ENCODE measurements at places on chromosomes 1 and 21. TPM values are rescaled to one million over a fixed set of nuclear protein-coding genes. Genes with fewer than 3 reads are reported as not detected.

GRCh38 chr1:162283657-162284056 lies 93.0 kb downstream of the SPATA46 start:
- DNase-seq, result no peak
- no peak overlapping the region for H3K4me3 ChIP-seq
- no peak overlapping the region for H3K27ac ChIP-seq

- no peaks in the 10 kb centered on the region for H3K4me1 ChIP-seq
- no peak overlapping the region for H3K27ac ChIP-seq
- DNase-seq, result no peak
- peaks cover 8% of the 10 kb centered on the region for H3K27me3 ChIP-seq
Measured at GRCh38 chr1:47906009-47906432, 91.2 kb downstream of the TRABD2B start.

- peaks cover 6% of the 10 kb centered on the region for H3K27me3 ChIP-seq
- no peak overlapping the region for H3K27ac ChIP-seq
- no peaks in the 10 kb centered on the region for H3K4me1 ChIP-seq
- H3K36me3 ChIP-seq, result no peaks in the 10 kb centered on the region
- DNase-seq, result no peak
Measured at GRCh38 chr21:39050841-39051587, 132.2 kb downstream of the PSMG1 start.

DNA sequence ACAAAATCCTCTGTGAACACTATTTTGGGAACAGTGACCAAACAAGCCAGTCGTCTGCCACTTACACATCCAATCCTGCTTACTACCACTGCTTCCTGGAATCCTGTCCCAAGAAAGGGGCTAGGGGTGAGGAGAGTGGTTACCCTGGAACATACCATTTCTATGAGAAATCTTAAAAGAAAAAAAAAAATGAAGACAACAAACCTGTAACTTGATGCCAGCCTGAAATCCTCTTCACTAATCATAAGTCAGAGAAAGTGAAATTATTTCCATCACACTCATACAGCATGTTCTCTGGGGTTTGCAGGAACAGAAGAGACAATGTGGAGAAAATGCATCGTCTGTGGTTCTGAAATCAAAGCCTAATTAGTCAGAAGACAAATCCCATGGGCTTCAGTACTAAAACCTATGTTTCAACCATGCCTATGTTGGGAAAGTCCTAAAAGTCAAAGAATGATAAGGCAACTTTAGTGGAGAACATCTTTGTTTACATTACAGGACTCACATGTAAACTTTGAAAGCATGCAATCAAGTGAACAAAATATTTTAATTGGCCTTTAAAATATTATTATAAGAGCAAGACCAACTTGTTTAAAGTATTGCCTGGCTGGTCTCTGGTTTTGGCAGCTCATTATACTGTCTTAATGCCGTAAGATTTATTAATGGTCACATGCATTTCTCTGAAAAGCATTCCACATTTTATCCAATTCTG lies 220.7 kb downstream of the LTN1 start:
- H3K4me3 ChIP-seq, result no peak overlapping the region
- DNase-seq, result peak; percentile 23
- no peak overlapping the region for H3K27ac ChIP-seq
- no peaks in the 10 kb centered on the region for H3K27me3 ChIP-seq

DNA sequence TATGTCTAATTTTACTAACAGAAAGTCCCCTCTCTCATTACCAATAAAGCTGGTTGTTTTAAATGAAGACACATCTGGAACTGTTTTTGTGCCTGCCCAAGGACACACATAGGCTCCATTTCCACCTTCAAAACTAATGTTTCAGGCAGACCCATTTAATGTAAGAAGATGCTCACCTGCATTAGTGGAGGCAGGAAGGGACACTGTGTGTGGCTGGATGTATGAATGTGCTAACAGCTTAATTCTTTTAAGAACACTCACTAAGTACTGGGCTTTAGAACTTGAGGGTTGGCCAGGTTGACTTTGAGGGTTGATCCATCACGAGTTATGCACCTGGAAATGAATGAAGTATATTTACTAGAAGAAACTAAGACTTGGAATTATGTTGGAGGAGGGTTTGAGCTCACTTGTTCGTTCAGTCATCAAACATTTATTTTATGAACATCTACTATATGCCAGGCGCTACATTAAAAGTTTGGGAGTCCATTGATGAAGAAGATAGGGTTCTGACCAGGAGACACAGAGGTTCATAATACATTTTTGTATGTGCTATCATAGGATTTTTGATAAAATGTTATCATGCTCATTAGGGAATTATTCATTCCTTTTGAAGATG lies 5.4 kb downstream of the JUN start:
- H3K27me3 ChIP-seq, result peaks cover 8% of the 10 kb centered on the region
- DNase-seq, result no peak
- peaks cover 16% of the 10 kb centered on the region for H3K36me3 ChIP-seq
- H3K4me3 ChIP-seq, result no peak overlapping the region

DNA sequence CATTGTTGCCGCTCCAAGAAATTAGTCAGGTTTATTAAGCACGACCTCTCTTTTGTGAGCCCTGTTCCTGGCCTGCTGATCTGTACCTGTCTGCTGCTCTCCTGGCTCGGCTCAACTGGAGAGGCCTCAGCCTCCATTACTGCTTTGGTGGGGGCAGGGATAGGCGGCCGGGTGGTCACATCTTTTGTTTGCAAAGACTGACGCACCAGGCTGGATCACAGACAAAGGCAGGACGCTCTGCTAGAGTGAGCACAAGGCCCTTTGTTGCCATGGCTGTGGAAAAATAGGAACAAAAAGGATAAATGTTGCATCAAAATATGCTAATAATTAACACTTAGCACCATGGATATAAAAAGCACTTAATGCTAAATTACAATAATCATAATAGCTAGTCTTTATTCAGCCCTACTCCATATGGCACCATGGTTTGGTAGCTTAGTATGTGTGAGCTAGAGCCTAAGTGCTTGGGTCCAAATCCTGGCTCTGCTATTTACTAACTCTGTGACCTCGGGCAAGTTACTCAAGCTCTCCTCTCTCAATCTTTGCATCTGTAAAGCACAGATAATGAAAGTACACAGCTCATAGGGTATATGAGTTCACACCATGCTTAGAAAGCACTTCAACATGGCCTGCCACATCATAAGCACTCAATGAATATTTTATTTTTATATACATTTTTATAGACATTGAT lies 28.9 kb upstream of the HPDL start:
- H3K27ac ChIP-seq, result no peak overlapping the region
- no peaks in the 10 kb centered on the region for H3K4me1 ChIP-seq
- H3K4me3 ChIP-seq, result no peak overlapping the region
- no peaks in the 10 kb centered on the region for H3K36me3 ChIP-seq

- peaks cover 76% of the 10 kb centered on the region for H3K4me1 ChIP-seq
- H3K27ac ChIP-seq, result peak overlapping the region; percentile 100
- peaks cover 26% of the 10 kb centered on the region for H3K36me3 ChIP-seq
Measured at GRCh38 chr1:30756545-30757351, 826 bp downstream of the LAPTM5 start.

DNA sequence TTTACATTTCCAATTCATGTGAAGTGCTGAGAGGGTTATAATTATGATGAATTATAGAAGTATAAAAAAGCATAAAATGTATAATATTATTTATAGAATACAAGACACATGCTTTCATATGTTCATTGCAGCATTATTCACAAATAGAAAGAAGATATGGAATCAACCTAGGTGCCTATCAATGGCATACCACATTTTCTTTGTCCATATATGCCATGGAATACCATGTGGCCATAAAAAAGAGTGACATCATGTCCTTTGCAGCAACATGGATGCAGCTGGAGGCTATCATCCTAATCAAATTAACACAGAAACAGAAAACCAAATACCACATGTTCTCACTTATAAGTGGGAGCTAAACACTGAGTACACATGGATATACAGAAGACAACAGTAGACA lies 85.1 kb upstream of the C1orf105 start:
- no peaks in the 10 kb centered on the region for H3K36me3 ChIP-seq
- H3K4me3 ChIP-seq, result no peak overlapping the region
- H3K27ac ChIP-seq, result no peak overlapping the region
- peaks cover 27% of the 10 kb centered on the region for H3K4me1 ChIP-seq

DNA sequence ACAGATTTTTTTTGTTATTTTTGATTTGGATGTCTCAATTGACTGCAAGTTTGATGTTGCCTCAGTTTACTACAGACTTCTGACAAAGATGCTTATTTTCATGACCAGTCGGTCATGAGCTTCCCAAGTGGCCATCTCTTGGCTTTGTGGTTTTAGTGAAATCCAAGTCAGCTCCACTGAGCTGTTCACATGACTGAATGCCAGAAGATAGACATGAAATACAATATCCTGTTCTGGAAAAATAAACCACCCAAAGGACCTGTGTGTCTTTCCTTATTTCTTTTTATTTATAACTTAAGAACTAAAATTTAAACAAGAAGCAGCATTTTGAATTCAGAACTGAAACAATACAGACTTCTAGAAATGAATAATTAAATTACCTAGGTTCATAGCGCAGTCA lies 89.3 kb downstream of the HMCN1 start:
- no peak overlapping the region for H3K27ac ChIP-seq
- no peak overlapping the region for H3K4me3 ChIP-seq

- no peak overlapping the region for H3K27ac ChIP-seq
- H3K4me3 ChIP-seq, result no peak overlapping the region
- H3K27me3 ChIP-seq, result no peaks in the 10 kb centered on the region
- DNase-seq, result no peak
Measured at GRCh38 chr1:49319426-49319963, 542.8 kb upstream of the BEND5 start.

DNA sequence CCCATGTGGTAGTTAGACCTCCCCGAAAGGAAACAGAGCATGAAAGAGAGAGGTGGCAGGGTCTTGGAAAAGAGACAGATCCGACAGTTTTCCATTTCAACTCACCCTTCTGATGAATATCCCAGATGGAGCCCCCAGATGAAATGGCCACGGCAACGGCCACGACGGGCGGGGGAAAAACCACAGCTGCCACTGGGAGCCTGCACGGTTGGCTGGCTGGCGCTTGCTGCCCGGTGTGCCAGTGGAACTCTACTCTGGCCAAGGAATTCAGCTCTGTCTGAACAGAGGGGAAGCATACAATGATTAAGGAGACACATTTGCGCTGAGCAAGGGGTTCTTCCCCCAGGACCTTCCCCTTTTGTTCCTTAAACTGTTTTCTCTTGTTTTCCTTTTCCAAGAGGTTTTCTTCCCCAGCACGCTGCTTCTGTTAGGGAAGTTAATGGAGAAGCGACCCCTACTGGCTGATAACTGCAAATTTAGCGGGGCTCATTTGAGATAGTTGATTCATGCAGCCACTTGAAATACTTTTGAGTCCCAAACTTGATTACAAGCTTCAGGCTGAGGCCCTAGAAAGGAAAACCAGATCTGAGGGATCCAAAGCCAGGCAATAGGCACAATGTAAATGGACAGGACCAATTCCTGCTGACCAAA lies 1122.5 kb downstream of the NCAM2 start:
- H3K27me3 ChIP-seq, result no peaks in the 10 kb centered on the region
- H3K4me1 ChIP-seq, result no peaks in the 10 kb centered on the region
- H3K4me3 ChIP-seq, result no peak overlapping the region
- H3K27ac ChIP-seq, result no peak overlapping the region

DNA sequence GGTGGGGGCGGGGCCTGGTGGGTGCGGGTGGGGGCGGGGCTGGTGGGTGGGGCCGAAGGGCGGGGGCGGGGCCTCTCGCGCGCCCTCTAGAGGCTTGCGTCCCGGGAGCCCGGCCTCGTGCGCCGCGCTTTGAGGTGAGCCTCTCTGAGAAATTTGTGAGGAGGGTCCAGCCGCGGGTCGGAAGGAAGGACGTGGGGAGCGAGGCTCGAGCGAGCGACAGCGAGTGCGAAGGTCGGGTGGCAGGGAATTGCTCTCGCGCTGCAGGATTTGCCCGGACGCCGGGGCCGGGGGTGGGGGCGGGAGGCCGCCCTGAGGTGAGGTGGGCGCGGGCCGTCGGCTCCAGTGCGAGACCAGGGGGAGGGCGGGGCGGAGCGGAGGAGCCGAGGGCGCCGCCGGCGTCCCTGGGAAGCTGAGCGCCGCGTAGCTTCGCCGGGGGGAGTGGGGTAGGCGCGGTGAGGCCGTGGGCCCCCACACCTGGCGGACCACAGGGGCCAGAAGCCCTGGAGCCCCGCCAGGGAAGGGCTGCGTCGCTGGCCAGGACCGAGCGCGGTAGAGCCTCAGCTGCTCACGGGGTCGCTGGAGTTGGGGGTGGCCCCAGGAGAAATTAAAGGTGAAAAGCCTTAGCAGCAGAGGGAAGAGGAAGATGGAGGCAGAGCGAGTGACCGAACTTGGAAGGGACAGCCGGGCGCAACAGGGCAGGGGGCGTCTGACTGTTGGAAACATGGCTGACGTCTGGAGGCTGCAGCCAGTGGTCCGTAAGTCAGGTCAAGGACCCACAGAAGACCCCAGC lies 754 bp upstream of the LSS start:
- H3K4me3 ChIP-seq, result peak overlapping the region; percentile 97
- no peaks in the 10 kb centered on the region for H3K27me3 ChIP-seq
- peaks cover 31% of the 10 kb centered on the region for H3K36me3 ChIP-seq
- H3K27ac ChIP-seq, result peak overlapping the region; percentile 81
- peak; percentile 9 for DNase-seq
- peaks cover 38% of the 10 kb centered on the region for H3K4me1 ChIP-seq

- H3K4me3 ChIP-seq, result no peak overlapping the region
- no peaks in the 10 kb centered on the region for H3K36me3 ChIP-seq
- no peak overlapping the region for H3K27ac ChIP-seq
- DNase-seq, result peak; percentile 24
Measured at GRCh38 chr1:182713939-182714338, 29.6 kb upstream of the RGS8 start.

DNA sequence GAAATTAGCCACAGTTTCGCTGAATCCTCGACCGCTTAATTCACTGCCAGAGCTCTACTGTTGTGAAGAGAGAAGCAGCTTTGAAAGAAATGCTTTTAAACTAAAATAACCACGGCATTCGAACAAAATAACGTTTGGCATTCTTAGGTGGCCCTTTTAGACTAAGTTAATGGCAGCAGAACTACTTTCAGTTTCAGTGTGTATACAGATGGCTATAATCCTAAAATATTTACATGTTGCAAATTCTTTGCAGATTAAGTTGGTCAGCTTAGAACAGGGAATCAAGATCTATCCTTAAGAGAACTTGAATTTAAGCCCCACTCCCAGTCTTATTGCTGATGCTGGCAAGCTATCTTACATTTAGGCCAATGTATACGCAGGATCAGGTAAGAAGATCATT lies 62.7 kb downstream of the ADSS2 start:
- H3K36me3 ChIP-seq, result peaks cover 5% of the 10 kb centered on the region
- DNase-seq, result no peak
- no peaks in the 10 kb centered on the region for H3K27me3 ChIP-seq

DNA sequence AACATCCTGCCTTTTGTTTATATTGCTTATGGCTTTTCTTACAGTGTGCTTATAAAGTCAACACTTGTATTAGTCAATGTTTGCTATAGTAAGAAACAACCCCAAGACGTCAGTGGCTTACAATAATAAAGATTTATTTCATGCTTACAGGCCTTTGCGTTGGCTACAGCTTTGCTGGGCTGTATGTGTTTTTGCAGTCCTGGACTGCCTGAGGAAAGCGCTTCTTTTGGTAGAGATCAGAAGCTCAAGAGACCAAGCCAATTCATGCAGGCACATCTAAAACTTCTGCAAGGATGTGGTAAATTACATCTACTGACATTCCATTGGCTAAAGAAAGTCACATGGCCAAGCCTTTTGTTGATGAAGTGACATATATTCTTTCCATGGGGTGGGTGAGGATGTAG lies 17.5 kb upstream of the PRKAA2 start:
- no peaks in the 10 kb centered on the region for H3K4me1 ChIP-seq
- no peak overlapping the region for H3K4me3 ChIP-seq
- no peak overlapping the region for H3K27ac ChIP-seq
- DNase-seq, result no peak
- H3K27me3 ChIP-seq, result peaks cover 8% of the 10 kb centered on the region
- no peaks in the 10 kb centered on the region for H3K36me3 ChIP-seq

The TRIM63 gene
- total RNA-seq, result 0.40 TPM

The C1orf53 gene
- total RNA-seq, result not detected

The FH gene
- 91.6 TPM for total RNA-seq

The IGSF21 gene
- not detected for total RNA-seq

The DISP1 gene
- 0.94 TPM for total RNA-seq
